HS-27A (cell line): ENCODE measurements at places on chromosomes 1 and 21.

GRCh38 chr1:94783342-94784189, 36.6 kb upstream of the SLC44A3 start:
- DNase-seq, result peak; percentile 91

DNA sequence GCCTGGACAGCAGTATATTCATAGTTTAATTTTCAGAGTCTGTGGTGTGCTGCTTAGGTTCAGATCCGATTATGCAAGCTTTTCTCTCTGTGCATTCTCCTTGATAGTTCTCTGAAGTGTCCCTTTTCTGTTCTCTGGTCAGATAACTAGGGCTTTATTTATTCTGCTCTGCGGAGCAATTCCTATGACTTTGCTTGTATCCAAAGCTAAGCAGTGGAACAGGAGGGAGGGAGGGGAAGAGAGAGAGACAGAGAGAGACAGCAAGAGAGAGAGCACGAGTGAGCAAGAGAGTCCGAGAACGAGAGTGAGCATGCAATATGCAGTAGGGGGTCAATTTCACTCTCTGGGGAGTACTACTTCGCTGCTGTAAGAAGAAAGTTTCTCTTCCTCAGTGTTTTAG, 113.3 kb downstream of the XPR1 start:
- DNase-seq, result no peak

DNA sequence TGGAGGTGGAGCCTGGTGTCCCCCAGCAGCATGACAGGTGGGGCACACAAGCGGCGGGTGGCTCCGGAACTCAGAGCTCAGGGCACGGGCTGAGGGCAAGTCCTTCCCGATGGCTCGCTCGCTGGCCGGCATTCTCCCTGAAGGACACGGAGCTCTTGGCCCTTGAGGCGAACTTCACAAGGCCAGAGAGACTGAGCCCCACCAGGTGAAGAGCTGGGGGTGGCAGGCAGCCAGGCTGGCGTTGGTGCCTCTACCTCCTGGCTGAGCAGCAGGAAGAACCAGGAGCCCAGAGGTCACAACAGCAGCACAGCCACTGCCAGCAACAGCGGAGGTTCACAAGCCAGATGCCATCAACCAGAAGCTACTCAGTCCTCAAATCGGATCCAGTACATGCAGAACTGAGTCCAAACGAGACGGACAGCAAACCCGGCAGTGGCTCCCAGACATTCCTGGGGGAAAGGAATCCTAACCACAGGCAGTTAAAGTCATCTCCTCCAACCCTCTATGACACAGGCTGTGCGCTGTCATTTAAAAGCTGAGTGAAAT, 54.1 kb downstream of the NPHP4 start:
- DNase-seq, result peak; percentile 47

DNA sequence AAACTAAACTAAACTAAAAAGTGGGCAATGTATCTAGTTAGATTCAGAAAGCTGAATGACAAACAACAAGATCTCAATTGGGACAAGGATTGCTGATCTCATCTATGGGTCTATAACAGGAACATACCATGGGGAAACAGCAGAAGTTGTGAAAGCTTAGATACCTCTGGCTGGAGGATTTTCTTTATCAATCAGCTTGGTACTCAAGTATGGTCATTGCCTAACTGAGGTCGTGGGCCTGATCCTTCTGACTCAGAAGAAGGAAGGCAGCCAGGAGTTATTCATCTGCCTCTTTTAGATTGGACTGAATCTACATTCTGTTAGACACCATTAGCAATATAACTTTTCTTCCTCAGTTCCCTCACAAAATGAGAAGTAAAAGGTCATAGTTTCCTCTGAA, 39.7 kb downstream of the DNTTIP2 start:
- no peak for DNase-seq

DNA sequence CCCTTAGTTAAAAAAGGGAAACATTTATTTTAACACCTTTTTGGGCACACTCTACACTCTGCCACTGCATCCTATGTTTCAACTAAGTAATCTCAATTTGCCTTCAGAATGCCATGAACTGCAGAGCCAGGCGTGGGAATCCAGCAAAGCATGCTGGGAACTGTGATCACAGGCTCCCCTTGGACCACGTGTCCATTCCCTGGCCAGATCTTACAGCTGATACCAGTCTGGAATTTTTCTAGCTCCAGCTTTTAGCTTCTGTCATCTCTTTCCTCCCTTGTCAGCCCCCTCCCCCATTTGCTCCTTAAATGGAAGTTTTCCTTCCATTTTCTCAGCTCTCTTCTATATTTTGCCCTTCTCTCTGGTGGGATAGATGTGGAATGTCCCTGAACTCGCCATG, 29.4 kb downstream of the RCSD1 start:
- DNase-seq, result no peak
